ENCODE measurements at places on chromosomes 3 and 15.
A peak's percentile ranks its signal among the peaks of the same experiment; 100 is the strongest.

GRCh38 chr15:72785432-72785831 is 1.9 kb upstream of the ADPGK start:
- DNase-seq = peak; percentile 48

DNA sequence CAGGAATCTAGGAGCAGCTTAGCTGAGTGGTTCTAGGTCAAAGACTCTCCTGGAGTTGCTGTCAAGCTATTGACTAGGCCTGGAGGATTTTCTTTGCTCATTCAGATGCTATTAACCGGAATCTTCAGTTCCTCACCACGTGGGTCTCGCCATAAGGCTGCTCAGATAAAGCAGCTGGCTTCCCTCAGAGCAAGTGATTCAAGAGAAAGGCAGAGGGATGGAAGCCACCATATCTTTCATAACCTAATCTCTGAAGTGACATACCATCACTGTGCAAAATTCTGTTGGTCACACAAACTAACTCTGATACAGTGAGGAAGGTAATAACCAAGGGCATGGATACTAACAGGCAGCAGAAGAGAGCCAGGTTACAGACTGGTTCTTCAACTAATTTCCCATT is 72.7 kb upstream of the FLNB start:
- no peak for DNase-seq

DNA sequence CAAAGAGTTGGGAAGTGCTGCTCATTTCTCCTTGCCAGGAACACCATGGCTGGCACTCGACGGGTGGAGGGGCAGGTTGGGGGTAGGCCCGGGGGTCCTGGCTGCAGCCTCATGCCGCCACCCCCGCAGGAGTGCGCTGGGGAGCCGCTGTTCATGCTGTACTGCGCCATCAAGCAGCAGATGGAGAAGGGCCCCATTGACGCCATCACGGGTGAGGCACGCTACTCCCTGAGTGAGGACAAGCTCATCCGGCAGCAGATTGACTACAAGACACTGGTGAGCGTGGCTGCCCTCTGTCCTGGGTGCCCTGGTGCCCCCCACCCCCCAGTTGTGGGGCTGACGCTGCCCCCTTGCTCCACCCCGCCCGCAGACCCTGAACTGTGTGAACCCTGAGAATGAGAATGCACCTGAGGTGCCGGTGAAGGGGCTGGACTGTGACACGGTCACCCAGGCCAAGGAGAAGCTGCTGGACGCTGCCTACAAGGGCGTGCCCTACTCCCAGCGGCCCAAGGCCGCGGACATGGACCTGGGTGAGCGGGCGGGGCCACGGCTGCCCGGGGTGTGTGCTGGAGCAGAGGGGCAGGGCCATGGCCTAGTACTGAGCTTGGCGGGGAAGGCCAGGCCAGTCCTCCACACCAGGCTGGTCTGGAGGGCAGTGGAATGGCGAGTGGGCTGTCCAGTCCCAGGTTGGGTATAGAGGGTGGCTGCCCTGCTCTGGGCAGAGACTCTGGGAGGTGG is 45.1 kb downstream of the PLXNA1 start:
- no peak for DNase-seq

DNA sequence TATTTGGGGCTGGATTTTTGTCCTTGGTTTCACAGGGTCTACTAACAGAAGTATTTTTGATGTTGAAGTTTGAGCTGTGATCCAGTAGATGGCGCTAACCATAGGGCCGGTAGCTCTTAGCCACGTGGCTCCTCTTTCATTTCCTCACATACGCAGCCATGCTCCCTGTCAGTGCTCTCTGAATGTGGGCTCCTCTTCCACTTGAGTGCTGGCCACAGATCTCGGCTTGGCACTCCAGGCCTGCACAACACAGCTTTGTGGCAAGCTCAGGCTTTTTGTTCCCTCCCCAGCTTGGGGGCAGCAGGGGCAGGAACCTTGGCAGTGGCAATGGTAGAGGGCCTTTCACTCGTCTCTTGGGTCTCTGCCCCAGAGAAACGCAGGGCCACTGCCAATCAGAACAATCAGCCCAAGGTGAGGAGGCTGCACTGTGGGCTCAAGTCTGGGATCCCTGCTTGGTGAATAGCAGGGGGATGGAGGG is 18.6 kb upstream of the DNAAF4 start:
- no peak for DNase-seq

- DNase-seq = no peak
Measured at GRCh38 chr15:34297059-34297458, 40.5 kb downstream of the SLC12A6 start.

DNA sequence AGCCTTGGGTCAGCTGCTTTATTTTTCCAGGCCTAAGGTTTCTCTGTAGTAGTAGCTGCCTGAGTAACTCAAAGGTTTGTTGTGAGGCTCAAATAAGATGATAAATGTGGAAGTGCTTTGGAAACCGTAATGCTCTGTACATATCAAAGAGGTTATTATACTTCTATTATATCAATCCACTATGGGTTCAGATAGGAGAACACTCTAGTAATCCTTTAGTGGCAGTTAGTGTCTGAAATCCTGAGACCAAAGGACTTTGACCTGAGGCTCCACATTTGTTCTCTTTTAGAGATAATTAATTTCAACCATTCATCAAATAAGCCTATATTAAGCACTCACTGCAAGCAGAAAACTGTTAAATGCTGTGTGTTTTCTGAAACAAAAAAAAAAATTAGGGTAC is 128.6 kb upstream of the BCL6 start:
- no peak for DNase-seq

GRCh38 chr3:71694358-71694999 is 30.7 kb downstream of the EIF4E3 start:
- DNase-seq = no peak

GRCh38 chr3:160758929-160759577 is 3.0 kb downstream of the PPM1L start:
- no peak for DNase-seq

GRCh38 chr3:74267588-74268184 is 346.8 kb downstream of the CNTN3 start:
- DNase-seq = no peak

DNA sequence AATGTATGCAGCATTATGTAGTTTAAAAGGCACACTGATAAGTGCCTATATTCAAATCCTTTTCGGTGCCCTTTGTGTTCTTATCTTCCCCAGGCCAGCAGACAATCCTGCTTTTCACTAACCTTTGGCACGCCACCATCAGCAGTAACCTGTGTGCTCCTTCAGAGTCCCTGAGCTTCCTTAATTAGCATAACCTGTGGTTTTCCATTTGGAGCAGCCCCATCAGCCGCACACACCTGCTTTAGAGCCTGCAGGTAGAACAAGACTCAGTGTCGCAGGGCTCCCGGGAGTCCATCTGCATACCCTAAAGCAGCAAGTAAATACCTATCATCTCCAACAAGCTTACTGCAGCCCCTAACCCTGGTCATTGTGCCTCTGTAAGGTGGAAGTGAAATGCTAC is 755.1 kb downstream of the ROBO2 start:
- DNase-seq = no peak

- DNase-seq = no peak
Measured at GRCh38 chr3:18295171-18295920, 129.8 kb downstream of the SATB1 start.

DNA sequence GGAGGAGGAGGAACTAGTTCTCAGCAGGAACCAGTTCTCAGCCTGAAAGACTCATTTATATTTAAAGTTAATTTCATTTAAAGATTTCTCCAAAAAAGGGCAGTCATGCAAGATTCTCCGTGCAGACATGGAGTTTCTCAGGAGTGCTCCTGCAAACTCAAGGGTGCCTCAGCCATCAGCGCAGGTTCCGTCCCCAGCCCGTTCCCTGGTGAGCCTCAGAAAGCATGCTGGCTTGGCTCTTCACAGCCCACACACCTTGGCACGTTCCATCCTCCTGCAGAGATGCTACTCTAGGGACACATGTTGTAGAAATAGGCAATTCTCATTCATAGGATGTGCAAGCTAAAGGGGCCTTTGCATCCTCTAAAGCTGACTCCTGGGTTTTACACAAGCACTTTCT is 123.0 kb downstream of the LIPC start:
- DNase-seq = no peak

DNA sequence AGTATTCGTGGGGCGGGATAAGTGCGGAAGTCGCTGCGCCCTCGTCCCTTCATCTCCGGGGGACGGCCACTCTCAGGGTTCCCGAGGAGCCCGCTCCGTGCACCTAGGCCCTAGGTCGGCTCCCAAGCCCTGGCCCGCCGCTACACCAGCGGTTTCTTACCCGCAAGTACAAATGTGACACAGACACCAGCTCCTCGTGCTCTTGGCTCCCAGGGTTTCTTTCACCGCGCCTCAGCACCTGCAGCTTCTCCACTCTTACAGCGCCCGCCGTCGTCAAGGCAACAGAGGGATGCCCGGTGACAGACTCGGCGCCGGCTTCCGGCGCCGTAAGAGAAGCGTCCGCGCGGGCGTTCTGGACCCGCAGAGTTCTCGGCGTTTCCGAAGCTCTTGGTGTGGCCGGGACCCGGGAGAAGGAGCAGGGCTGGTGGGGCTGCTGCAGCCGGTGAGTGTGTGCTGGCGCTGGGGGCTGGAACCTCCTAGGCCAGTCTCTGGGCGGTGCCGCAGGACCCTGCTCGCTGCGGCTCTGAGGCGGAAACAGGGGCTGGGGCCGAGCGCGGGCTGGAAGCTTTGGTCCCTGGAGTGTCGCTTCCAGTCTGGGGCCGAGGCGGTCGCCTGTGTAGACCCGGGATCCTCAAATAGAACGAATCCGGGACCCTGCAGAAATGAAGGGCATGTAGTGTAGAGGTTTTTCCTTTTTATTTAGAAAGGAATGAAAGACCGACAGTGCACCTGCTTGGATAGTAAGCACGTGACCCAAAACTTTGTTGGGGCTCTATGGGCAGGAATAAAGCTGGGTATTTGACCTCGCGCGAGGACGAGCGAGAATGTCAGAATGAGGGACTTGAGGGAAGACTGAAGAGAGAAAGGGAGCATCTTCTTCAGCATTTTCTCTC is 155.4 kb upstream of the GOLGA6L4 start:
- peak; percentile 1 for DNase-seq

GRCh38 chr15:98518823-98519561 is 129.3 kb upstream of the IGF1R start:
- no peak for DNase-seq

- no peak for DNase-seq
Measured at GRCh38 chr3:108183181-108183580, 39.0 kb downstream of the IFT57 start.

- no peak for DNase-seq
Measured at GRCh38 chr3:29426302-29427226, 145.7 kb downstream of the RBMS3 start.

GRCh38 chr15:81111510-81112470 is 22.3 kb upstream of the CFAP161 start:
- DNase-seq = no peak

GRCh38 chr15:65460741-65461347 is 38.1 kb upstream of the IGDCC4 start:
- no peak for DNase-seq

DNA sequence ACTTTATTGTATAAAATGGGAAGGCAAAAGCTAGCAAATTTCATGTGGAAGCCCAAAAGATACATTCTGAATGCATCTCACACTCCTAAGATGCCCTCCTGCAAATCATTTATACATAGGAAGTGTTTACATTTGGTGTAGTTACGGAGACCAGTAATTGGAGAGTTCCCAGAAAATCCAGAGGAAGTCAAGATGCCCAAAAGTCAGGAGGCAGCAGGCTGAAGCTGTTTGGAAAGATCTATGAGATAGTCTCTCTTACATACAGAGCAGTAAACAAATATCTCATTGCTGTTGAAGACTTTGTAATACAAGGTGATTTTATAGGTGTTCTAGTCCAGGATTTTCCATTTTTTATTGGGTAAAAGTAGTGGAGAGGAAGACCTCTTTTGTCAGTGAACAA is 8.8 kb downstream of the KLHL24 start:
- DNase-seq = no peak

- no peak for DNase-seq
Measured at GRCh38 chr3:146968204-146968651, 363.1 kb upstream of the PLSCR5 start.

- no peak for DNase-seq
Measured at GRCh38 chr3:63508305-63508704, 144.2 kb upstream of the SNTN start.

GRCh38 chr3:129304146-129304961 is 25.7 kb downstream of the HMCES start:
- DNase-seq = no peak

DNA sequence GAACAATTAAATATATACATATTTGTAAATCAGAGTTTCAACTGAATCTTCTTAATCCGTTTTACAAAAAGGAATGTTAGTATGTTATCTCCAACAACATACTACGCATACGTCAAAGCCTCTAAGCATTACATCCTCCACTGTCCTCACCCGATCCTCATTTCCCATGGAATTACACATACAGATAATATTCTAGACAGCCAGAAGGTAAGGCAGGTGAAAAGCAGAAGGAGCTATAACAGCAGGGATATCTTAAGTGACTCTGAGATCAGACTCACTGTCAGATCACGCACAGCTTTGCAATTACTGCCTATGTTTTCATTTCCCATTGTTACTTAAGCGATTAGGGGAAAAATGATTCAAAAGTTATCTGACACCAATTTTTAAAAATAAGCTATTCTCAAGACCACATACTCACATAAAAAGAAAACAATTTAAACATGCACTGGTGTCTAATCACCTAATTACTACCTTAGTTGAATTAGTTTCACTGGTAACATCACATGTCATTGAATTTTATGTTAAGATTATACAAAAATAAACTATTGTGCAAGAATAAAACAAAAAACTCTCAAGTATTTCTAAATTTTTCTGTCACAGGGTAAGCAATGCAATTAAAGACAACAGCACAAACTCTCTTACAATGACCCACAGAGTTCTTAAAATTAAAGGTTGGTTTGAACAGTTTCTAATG is 92.8 kb downstream of the TBL1XR1 start:
- no peak for DNase-seq
